ENCODE measurements at places on chromosomes 5 and 9.

GRCh38 chr5:141095263-141095641 lies 837 bp downstream of the PCDHB2 start:
- DNase-seq = no peak

DNA sequence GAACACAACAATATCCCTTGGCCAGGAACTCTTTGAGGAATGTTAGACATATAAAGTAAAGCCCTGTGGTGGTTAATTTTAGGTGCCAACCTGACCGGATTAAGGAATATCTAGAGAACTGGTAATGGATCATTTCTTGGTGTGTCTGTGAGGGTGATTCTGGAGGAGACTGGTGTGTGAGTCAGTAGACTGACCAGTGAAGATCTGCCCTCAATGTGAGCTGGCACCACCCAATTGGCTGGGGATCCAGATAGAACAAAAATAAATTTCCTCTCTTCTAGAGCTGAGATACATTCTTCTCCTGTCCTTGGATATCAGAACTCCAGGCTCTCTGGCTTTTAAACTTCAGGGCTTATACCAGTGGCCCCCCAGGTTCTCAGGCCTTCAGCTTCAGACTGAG lies 56.2 kb upstream of the TNPO1 start:
- no peak for DNase-seq

DNA sequence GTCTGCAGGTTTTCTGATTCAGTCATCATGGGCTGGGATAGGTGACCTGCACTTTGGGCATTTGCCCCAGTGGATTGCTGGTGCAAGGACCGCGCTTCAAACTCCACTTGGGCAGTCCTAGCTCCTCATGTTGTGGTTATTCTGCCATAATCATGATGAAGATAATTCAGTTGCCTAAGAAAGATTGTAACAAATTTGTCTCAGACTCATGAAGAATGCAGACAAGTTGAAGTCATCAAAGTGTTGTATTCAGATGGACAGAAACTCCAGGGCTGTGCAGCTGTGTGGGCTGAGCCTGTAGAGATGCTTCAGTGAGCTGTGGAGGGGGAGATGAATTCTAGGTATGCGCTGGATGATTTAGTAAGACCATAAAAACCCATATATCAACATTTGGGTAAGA lies 38.5 kb downstream of the TARS1 start:
- no peak for DNase-seq

DNA sequence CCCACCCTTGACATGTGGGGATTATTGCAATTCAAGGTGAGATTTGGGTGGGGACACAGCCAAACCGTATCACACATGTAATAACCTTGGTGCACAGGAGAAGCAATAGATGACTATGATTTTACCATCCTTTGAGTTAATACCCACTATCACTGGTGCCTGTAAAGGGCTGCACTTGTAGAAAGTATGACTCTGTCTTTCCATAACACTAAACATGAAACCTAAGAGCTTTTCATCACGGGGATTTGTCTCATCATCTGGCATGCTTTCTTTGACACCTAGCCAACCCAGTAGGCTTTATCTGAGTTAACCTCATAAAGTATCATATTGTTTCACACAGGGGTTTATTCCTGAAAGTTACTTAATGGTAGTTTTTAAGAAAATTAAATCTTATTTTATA lies 188.9 kb upstream of the TNC start:
- no peak for DNase-seq

- DNase-seq = no peak
Measured at GRCh38 chr5:116671211-116671736, 96.7 kb upstream of the SEMA6A start.
